ENCODE measurements at places on chromosomes 1 and 21.

DNA sequence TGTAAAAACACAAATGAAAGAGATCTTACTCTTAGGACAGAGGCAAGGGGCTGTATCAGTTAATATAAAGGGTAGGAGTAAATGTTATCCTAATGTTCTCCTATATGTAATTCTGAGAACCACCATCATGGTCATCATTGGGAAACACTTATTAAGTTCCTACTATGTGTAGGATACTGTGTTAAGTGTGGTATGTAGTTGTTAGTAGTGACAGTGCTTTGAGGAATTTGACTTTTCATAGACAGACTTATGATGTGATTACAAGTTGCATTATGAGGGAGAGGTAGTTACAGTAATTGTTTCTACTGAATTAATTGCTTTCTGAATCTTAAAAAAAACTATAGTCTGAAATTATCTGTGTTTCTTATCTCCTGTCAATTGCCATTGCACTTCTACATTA, 51.8 kb upstream of the PGD start:
- no peak for DNase-seq

GRCh38 chr1:27858072-27858948, 14.0 kb upstream of the THEMIS2 start:
- DNase-seq = peak; percentile 80

- no peak for DNase-seq
These were observed 32.1 kb downstream of the SH3BP5L start for GRCh38 chr1:248793592-248793991.

DNA sequence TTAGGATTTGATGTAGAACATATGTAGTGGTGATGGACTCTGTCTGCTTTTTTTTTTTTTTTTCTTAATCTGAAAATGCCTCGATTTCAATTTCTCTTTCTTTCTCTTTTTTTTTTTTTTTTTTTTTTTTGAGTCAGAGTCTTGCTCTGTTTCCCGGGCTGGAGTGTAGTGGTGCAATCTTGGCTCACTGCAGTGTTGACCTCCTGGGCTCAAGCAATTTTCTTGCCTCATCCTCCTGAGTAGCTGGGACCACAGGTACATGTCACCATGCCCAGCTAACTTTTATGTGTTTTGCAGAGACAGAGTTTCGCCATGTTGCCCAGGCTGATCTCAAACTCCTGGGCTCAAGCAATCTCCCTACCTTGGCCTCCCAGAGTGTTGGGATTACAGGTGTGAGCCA, 17.4 kb downstream of the MAST2 start:
- DNase-seq = no peak

DNA sequence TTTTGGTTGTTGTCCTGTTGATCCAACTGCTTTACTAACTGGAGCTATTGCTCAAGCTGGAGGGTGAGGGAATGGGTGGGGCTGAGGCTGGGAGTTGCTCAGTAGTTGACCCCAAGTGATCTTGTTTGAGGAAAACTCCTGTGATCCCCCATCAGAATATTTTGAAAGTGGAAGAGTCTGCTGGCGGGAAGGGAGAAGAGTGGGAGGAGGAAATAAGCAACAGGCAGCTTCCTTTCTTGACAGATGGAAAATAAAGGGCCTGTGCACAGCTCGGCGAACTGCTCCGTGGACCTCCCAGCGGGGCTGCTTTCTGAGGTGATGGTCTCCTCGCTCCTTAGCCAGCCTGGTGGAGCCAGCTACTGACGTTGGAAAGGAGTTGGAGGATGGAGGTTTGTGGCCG, 199.1 kb upstream of the LMO4 start:
- no peak for DNase-seq

DNA sequence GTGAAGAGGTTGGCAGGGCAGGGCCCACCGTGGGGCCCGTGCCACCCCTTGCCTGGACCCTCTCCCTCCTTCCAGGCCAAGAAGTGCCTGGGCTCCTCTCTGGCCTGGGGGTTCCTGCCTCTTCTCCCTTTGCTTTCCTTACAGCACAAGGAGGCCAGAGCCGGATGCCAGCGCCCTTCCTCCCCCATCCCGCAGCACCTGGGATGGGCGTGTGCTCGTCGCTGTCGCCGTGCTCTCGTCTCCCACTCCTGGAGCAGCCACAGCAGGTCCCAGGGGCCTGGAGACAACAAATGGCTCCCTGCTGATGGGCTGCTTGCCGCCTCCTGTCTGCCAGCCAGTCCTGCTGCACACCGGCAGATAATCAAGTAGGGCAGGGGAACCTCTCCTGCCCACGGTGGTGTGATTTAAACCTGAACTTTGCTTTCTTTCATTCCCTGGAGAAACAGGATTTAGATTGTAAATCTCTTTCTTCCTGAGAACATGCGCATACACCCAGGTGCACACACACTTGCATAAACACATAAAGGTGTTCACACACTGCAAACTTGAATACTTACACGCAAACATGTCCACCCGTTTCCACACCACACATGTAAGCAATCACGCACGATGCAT, 50.8 kb upstream of the POU3F1 start:
- no peak for DNase-seq

DNA sequence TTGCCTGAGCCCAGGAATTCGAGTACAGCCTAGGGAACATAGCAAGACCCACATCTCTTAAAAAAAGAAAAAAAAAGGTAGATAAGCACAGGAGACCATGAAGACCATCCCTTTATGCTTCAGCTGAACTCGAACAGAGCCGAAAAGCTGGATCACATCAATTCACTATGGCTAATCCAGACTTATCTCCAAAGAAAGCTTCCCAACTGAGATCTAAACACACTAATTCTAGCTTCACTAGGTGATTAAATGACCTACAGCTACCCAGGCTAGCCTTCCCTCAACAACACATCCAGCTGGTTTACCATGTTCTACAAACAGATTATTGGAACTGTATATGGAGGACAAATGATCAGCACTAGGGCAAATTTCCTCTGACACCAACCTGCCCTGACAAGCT, 44.0 kb upstream of the NR5A2 start:
- no peak for DNase-seq

DNA sequence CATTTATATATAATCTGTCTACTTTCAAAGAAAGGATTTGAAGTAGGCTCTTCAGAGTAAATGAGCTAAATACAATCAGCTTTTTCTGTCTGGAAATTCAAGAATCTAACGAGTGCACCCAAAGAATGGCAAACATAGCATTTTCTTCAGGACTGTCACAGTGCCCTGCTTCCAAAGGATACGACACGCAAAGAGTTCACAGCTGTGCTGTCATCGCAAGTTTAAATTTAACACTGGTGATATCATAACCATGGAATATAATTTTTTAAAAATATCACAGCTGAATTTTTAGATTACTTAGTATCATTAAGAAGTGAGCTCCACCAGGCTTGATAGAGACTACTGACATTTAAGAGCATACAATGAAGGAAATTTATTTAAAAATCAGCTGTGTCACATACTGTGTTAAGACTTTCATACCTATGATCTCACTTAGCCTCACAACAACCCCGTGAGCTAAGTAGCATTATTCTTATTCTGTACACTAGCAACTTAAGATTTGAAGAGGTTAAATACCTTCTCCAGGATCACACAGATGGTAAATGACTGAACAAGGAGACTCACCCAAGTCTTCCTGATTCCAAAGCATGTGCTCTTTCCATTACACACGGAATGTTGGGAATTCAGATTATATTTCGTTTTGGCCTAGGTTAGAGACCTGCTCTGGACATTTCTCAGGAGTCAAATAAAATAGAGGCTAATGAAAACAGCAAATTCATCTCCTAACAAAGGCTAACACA, 46.2 kb upstream of the PRRX1 start:
- no peak for DNase-seq

DNA sequence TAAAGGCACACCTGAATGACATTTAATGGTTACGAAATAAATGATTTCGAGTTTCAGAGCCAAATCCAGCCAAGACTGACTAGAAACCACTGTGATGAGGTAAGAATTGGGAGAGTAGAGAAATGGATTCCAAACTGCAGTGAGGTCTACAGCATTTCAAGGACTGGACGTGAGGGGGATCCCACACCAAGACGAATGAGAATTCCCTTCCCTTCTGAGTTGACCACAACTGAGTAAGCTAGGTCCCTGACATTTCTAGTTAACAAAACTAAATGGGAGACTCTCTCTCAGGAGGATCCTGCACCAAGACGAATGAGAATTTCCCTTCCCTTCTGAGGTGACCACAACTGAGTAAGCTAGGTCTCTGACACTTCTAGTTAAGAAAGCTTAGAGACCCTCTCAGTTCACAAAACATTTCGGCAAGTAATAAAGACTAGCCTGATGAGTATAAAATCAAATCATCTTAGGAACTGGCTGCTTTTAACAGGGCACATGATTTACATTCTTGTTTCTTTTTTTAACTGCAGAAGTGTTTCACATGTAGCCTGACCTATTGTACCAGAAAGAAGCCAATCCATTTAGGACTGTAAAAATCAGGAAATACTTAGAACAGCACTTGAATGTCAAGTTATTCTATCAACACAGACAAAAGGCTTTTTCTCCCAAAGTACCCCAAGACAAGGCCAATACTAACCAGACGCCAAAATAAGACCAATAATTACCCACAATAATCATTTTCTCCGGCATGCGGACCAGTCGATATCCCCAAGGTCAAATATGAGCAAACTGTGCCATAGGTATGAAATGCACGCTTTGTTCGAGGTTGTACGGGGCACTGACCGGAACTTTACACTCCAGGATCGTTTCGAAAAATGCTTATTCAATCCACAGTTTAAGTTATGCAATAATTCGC, 1.4 kb upstream of the SPATA1 start:
- DNase-seq = no peak

GRCh38 chr1:239170828-239171227, 215.5 kb upstream of the CHRM3 start:
- no peak for DNase-seq

DNA sequence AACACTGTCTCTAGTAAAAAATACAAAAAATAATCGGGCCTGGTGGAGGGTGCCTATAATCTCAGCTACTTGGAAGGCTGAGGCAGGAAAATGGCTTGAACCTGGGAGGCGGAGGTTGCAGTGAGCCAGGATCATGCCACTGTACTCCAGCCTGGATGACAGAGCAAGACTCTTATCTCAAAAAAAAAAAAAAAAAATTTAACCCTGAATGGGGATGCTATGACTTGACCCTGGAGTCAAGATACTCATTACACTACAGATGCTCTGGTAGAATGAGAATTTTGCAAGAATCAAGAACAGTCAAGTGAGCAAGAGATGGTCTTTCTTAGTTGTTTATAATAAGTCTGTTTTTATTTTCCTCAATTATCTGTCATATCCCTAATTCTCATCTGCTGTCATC, 253.8 kb downstream of the GPR52 start:
- DNase-seq = no peak

GRCh38 chr1:151819227-151819835, 12.3 kb downstream of the RORC start:
- DNase-seq = no peak

DNA sequence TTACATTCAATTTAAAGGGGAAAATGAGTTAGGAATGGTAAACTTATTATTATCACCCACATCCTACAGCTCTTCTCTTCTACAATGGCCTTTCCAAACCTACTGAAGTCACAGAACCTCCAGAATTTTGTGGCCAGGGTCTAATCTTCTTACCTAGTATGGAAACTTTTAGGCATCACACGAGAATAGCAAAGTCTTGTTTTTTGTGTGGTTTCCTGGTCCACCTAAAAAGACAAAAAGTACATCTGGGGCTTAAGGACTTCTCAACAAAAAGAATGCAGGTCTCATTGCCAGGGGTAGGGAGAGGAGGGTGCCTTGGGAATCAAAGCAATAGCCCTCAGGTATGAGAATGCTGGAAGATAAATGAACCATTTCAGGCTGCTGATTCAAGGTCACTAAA, 345.3 kb downstream of the LMX1A start:
- no peak for DNase-seq

DNA sequence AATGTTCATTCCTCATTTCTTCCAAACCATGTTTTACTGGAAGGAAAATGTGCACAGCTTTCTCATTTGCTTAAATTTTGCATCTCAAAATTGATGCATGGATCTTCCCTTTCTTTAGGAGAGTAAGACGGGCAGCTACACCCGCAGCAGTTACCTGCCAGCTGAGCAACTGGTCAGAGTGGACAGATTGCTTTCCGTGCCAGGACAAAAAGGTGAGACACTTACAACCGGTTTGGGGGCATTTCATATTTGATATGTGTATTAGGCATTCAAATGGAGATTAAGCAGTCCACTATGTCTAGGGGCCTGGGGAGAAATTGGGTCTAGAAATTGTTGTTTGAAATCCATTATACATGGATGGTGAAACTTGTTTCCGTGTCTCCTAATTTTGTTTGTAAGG, 12.9 kb downstream of the C8A start:
- no peak for DNase-seq

DNA sequence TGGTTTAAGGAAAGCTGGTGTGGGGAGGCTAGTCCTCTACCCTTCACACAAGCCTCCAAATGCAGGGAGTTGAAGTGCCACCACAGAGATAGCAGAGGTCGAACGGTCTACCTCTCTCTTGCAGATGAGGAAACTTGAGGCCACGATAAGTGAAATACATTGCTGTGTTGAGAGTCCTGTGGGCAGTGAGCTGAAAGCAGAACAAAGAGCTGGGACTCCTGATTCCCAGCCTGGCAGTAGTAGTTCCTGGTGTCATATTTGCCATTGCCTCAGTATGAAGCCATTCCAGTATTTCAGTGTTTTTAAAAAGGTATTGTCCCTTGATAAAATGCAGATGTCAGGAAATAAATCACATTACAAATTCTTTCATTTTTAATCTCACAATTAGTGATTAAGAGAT, 28.6 kb downstream of the AK4 start:
- no peak for DNase-seq

- no peak for DNase-seq
These were observed 385.6 kb upstream of the PKN2 start for GRCh38 chr1:88298506-88298905.

- no peak for DNase-seq
These were observed 421.3 kb downstream of the NPHP4 start for GRCh38 chr1:5570931-5571330.

DNA sequence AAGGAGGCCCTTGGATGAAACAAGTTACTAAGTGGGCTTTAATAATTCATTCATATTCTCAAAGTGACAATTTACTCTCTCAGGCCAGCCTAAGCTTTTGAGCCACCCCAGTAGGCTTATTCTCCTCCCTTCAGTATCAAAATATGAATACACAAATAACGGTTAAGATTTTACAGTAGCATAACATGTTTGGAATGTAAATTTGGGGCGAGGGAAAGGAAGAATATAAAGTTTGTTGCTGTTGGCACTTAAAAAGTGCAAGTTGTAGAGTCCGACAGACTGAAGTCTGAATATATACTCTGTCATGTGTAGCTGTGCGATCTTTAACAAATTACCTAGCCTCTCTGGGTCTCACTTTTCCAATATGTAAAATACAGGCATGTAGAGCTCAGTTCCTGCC, 22.6 kb upstream of the MYSM1 start:
- DNase-seq = no peak

DNA sequence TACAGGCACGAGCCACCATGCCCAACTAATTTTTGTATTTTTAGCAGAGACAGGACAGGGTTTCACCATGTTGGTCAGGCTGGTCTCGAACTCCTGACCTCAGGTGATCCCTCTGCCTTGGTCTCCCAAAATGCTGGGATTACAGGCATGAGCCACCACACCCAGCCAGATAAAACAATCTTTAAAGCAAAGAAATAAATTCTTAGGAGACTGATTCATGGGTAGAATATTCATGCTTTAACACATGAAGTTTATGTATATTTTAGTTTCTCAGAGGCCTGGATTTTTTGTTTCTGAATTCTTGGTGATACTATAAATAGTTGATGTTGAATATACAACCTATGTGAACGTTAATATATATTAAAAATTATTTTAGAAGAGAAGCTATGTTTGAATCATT, 127.4 kb upstream of the KIAA1614 start:
- DNase-seq = no peak

- DNase-seq = no peak
These were observed at the start of gene CACYBP for GRCh38 chr1:174999936-175000696. Gene CACYBP (plus strand): TSS chr1:174999947. CDS start chr1:175000181, 234 bp downstream.

All from HuH-7.5 (cell line).